ENCODE measurements at places on chromosomes 2 and 18. TPM values are rescaled to one million over a fixed set of nuclear protein-coding genes. Genes with fewer than 3 reads are reported as not detected.

The PJVK gene
- total RNA-seq: 1.9 TPM

The TDRD15 gene
- total RNA-seq: not detected

The UGT1A3 gene
- not detected for total RNA-seq

The CDH19 gene
- not detected for total RNA-seq

The PELI1 gene
- 40.1 TPM for total RNA-seq

The TRIM54 gene
- total RNA-seq: 0.28 TPM

The FNDC4 gene
- total RNA-seq: not detected

The MYO5B gene
- 0.02 TPM for total RNA-seq

The TMEM87B gene
- 19.1 TPM for total RNA-seq

The CNDP1 gene
- 0.28 TPM for total RNA-seq

The RFTN2 gene
- total RNA-seq: not detected

The AGXT gene
- total RNA-seq: not detected

The CDCA7 gene
- total RNA-seq: 74.4 TPM

The KIAA2012 gene
- total RNA-seq: 0.05 TPM

The ANTXR1 gene
- total RNA-seq: not detected

The FAM228A gene
- total RNA-seq: not detected

The SLC25A52 gene
- total RNA-seq: 0.33 TPM

The SKOR2 gene
- total RNA-seq: not detected

The CACNB4 gene
- total RNA-seq: 0.23 TPM

The POLR1B gene
- total RNA-seq: 54.9 TPM

The NPPC gene
- total RNA-seq: not detected

The C2orf66 gene
- total RNA-seq: not detected

The DSG1 gene
- total RNA-seq: not detected

The CTNNA2 gene
- total RNA-seq: not detected

All from activated CD8-positive, alpha-beta memory T cell treated with anti-CD3 and anti-CD28 coated beads, Interleukin-2, amount 10 ng/mL, durations not matched to agents 7 days and 5 days (primary cell).